ENCODE measurements at places on chromosomes 12 and 14. TPM values are rescaled to one million over a fixed set of nuclear protein-coding genes. Genes with fewer than 3 reads are reported as not detected.

The SIRT4 gene
- polyA plus RNA-seq = 1.5 TPM

The PDZRN4 gene
- not detected for polyA plus RNA-seq

The FITM1 gene
- 0.23 TPM for polyA plus RNA-seq

The COQ10A gene
- polyA plus RNA-seq = 14.1 TPM

The WNT1 gene
- polyA plus RNA-seq = not detected

The KIF21A gene
- 0.69 TPM for polyA plus RNA-seq

The ORAI1 gene
- 20.3 TPM for polyA plus RNA-seq

The SLC25A47 gene
- polyA plus RNA-seq = not detected

The SLC7A7 gene
- 9.4 TPM for polyA plus RNA-seq

The TAS2R43 gene
- not detected for polyA plus RNA-seq

The C12orf56 gene
- not detected for polyA plus RNA-seq

The BICDL1 gene
- polyA plus RNA-seq = 0.02 TPM

The PTPN6 gene
- 0.27 TPM for polyA plus RNA-seq

The COX8C gene
- polyA plus RNA-seq = not detected

The KRT73 gene
- polyA plus RNA-seq = not detected

The PCK2 gene
- polyA plus RNA-seq = 141 TPM

The MGP gene
- polyA plus RNA-seq = 116 TPM

The STX2 gene
- polyA plus RNA-seq = 26.0 TPM

The AGAP2 gene
- polyA plus RNA-seq = 0.04 TPM

The C12orf75 gene
- 365 TPM for polyA plus RNA-seq

The NGB gene
- polyA plus RNA-seq = not detected

The GAPDH gene
- polyA plus RNA-seq = 18,709 TPM

The AMDHD1 gene
- 0.09 TPM for polyA plus RNA-seq

The MEG3 gene
- 191 TPM for polyA plus RNA-seq

The KCNC2 gene
- not detected for polyA plus RNA-seq

The CABP1 gene
- polyA plus RNA-seq = not detected

The TMEM253 gene
- 0.75 TPM for polyA plus RNA-seq

The PIK3C2G gene
- polyA plus RNA-seq = not detected

The POTEM gene
- polyA plus RNA-seq = not detected

The CAPS2 gene
- 0.74 TPM for polyA plus RNA-seq

The PRPF40B gene
- 9.8 TPM for polyA plus RNA-seq

Measured in BJ (cell line).